ENCODE measurements at places on chromosomes 12 and 14. TPM values are rescaled to one million over a fixed set of nuclear protein-coding genes. Genes with fewer than 3 reads are reported as not detected.

Gene RTL1
- total RNA-seq = 1.1 TPM

Gene CEBPE
- not detected for total RNA-seq

Gene POLR3B
- total RNA-seq = 9.3 TPM

Gene CINP
- 32.6 TPM for total RNA-seq

Gene ANAPC7
- 51.3 TPM for total RNA-seq

Gene MUCL1
- total RNA-seq = not detected

Gene HOXC5
- total RNA-seq = 0.50 TPM

Gene CLEC4E
- total RNA-seq = 40.4 TPM

Gene SLC38A4
- total RNA-seq = not detected

Gene DCN
- 2.9 TPM for total RNA-seq

Gene CLEC9A
- not detected for total RNA-seq

Gene PTGER2
- 0.46 TPM for total RNA-seq

Gene NRXN3
- total RNA-seq = 1.6 TPM

Gene KRT85
- total RNA-seq = not detected

Gene PPP4R4
- total RNA-seq = 0.68 TPM

Gene RIMBP2
- 0.82 TPM for total RNA-seq
